ENCODE measurements at places on chromosomes 12 and 14. TPM values are rescaled to one million over a fixed set of nuclear protein-coding genes. Genes with fewer than 3 reads are reported as not detected.

The CERS5 gene
- 20.0 TPM for total RNA-seq

The RNU7-1 gene
- not detected for total RNA-seq

The CD4 gene
- not detected for total RNA-seq

The SLC25A47 gene
- total RNA-seq = not detected

The CMTM5 gene
- total RNA-seq = 0.49 TPM

The TRIAP1 gene
- total RNA-seq = 30.0 TPM

The MANSC4 gene
- not detected for total RNA-seq

The GATC gene
- 20.5 TPM for total RNA-seq

The SLC15A5 gene
- total RNA-seq = not detected

The ZCCHC8 gene
- total RNA-seq = 15.9 TPM

The USP44 gene
- 1.8 TPM for total RNA-seq

The FBLN5 gene
- 56.8 TPM for total RNA-seq

The ATXN7L3B gene
- 22.5 TPM for total RNA-seq

The PIWIL1 gene
- not detected for total RNA-seq

The PCNX1 gene
- 47.4 TPM for total RNA-seq

The DRAM1 gene
- total RNA-seq = 41.5 TPM

All from fibroblast of the aortic adventitia (primary cell).